ENCODE measurements at places on chromosomes 16 and 17. TPM values are rescaled to one million over a fixed set of nuclear protein-coding genes. Genes with fewer than 3 reads are reported as not detected.

DNA sequence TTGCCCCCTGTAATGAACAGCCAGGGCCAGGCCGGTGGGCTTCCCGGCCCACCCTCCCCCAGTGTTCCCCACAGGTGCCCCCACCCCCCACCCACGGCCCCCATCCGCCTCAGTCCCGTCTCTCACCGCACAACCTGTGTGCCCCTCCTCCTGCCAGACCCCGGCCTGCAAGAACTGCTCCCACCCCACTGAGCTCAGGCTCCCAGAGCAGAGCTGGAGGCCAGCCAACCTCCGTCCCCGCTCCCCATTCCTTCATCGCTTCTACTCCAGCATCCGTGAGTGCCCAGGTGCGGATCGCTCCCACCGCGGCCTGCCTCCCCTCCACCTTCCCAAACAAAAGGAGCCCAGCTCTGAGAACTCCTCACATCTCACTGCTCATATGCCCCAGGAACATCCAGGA, 4.2 kb downstream of the MVD start:
- DNase-seq: no peak

DNA sequence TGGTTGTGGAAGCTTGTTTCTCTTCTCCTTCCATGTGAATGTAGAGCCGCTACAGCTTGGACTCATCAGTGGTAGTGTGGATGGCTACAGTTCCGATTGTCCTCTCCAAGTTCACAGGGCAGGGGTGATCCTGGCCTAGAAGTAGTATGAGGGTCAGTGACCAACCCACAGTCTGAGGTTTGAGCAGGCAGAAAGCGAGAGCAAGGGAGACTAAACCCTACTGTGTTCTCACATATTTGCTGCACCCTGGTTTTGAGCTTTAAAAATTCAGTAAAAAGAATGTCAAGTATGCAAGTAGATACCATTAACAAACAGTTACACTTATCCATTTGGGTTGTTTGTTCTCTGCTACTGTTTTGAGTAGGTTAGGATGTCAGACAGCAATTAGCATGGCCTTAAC, 148.9 kb downstream of the MRTFB start:
- DNase-seq: no peak

Gene HOXB5
- not detected for total RNA-seq

Gene SLC16A5
- total RNA-seq: 11.5 TPM

DNA sequence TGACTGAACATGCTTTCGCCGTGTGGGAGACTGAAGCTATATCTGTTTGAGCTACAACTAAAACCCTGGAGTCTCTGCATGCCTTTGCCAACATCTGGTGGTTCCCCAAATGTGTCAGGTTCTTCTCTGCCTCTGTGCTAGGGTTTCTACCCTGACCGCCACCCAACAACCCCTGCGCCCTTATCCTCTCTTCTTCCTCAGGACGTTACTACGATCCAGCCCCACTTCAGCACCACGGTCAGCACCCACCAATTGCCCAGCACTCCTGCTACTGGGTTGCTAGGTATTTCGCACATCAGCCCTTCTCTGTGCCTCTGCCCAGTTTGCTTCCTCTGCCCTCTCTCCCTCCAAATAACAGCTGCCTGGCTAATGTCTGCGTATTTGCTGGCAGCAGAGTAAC, 106.3 kb upstream of the HSBP1 start:
- peak; percentile 89 for DNase-seq

DNA sequence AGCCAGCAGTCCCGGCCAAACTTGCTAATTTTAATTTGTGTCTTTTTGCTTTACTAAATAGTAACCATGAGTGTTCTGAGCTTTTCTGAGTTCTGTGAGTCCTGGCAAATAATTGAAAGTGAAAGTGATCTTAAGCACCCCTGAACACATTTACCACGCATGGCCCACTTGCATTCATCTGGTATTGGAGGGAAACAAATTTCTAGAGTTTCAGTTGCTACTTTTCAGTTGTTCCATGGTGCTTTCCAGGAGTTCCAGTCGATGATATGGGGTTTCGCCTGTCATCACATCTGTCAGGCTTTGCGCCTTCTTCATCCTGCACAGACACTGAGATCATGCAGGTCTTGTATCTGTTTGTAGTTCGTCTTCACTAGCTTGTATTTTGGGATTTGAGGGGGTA, 44.1 kb downstream of the CRLF3 start:
- no peak for DNase-seq

- DNase-seq: peak; percentile 65
Observed at GRCh38 chr17:11948789-11949188, 48.5 kb downstream of the ZNF18 start.

GRCh38 chr16:24890746-24891145, 45.0 kb downstream of the SLC5A11 start:
- peak; percentile 18 for DNase-seq

Gene SLC16A13
- 1.3 TPM for total RNA-seq

GRCh38 chr17:18318117-18318516, 3.0 kb downstream of the SMCR8 start:
- no peak for DNase-seq

Gene GSE1
- 82.5 TPM for total RNA-seq
